ENCODE measurements at places on chromosomes 5 and 9.

GRCh38 chr9:123611226-123611625, 255.2 kb downstream of the CRB2 start:
- no peak for DNase-seq

DNA sequence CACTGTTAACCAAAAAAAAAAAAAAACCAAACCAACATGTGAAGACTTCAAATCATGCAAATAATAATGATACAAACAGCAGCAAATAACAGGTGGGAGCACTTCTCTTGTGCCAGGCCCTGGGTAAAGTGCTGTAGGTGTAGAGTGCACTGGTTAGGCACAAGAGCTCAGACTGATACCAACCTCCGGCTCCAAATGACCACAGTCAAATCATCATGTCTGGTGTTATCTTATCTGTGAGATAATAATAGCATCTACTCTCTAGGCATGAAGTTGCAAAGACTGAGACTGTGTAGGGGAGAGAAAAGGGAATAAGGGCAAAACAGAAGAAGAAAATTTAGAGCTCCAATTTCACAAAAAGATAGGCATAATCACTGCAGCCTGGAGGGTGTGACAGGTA, 159.5 kb downstream of the ARL15 start:
- DNase-seq, result no peak

DNA sequence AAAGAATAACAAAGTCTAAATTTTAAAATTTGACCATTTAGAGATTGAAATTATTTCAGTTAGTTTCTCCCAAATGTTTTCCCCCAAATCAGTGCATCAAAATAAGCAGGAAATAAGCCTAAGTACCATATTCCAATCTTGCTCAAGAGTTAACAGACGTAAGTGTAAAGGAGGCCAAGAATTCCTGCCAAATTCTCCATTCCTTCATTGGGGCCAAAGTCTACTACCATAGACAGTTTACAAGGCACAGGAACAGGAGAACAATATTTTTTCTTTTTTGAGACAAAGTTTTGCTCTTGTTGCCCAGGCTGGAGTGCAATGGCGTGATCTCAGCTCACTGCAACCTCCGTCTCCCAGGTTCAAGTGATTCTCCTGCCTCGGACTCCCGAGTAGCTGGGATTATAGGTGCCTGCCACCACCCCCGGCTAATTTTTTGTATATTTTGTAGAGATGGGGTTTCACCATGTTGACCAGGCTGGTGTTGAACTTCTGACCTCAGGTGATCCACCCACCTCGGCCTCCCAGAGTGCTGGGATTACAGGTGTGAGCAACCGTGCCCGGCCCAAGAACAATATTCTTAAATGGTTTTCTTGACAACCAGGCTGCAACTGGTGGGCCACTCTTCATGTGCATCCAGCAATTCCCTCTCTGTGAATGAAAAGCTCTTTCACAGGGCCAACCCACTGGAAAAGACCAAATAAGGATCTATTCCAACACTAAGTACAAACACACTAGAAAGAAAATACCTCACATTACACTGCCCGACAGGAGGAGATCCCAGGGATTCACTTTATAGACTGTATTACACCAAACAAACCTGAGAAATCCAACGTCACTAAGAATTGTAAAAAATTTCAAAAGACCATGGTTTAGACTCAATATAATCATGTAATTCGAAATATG, 127.7 kb downstream of the MAPKAP1 start:
- no peak for DNase-seq

GRCh38 chr5:92371889-92372235, 988.7 kb upstream of the ARRDC3 start:
- no peak for DNase-seq

GRCh38 chr5:13821366-13821765, 123.1 kb downstream of the DNAH5 start:
- no peak for DNase-seq

DNA sequence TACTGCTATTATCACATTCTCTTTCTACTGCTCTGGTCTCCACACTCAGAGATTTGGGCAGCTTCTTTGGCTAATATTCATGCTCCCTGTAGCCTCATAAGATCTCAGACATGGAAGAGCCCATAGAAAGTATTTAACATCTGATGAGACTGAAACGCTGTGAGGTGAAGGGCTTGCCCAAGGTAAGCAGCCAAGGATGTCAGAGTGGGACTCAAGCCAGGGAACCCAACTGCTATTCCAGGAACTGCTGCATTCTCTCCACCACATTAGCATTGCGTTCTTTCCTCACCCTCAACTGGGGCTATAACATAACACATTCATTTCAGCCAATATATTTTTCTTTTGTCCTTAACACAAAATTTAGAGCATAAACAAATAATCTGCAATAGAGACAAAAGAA, 3.8 kb downstream of the ADRB2 start:
- DNase-seq, result no peak

DNA sequence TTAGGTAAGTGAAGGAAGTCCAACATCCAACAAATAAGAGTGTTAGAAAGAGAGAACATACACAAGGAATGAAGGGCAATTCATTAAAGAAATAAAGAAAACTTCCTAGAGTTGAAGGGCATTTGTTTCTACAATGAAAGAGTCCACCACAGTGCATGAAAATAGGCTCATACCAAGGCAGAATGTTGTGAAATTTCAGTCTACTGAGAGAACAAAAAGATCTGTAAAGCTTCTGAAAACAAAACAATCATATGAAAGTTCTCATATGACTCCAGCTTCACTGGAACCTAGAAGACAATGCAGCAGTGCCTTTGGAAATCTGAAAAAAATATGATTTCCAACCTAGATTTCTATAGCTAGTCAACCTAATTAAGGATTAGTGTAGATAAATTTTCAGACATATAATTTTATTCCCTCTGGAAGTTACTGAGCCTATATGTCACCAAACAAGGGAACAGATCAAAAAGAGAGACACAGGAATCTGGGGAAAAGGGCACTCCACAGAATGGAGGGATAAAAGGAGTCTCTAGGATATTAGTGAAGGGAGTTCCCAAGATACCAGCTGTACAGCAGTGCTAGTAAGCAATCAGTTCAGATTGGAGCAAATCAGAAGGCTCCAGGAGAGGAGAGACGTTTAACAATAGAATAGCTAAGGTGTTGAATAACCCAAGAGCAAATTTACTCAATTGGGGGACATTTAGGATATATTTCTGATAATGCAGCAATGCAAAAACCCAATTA, 5.8 kb downstream of the C5orf58 start:
- DNase-seq, result no peak

- DNase-seq, result no peak
Observed at GRCh38 chr5:93874080-93874479, 132.7 kb upstream of the POU5F2 start.

- DNase-seq, result no peak
Observed at GRCh38 chr5:92332039-92332438, 948.9 kb upstream of the ARRDC3 start.

DNA sequence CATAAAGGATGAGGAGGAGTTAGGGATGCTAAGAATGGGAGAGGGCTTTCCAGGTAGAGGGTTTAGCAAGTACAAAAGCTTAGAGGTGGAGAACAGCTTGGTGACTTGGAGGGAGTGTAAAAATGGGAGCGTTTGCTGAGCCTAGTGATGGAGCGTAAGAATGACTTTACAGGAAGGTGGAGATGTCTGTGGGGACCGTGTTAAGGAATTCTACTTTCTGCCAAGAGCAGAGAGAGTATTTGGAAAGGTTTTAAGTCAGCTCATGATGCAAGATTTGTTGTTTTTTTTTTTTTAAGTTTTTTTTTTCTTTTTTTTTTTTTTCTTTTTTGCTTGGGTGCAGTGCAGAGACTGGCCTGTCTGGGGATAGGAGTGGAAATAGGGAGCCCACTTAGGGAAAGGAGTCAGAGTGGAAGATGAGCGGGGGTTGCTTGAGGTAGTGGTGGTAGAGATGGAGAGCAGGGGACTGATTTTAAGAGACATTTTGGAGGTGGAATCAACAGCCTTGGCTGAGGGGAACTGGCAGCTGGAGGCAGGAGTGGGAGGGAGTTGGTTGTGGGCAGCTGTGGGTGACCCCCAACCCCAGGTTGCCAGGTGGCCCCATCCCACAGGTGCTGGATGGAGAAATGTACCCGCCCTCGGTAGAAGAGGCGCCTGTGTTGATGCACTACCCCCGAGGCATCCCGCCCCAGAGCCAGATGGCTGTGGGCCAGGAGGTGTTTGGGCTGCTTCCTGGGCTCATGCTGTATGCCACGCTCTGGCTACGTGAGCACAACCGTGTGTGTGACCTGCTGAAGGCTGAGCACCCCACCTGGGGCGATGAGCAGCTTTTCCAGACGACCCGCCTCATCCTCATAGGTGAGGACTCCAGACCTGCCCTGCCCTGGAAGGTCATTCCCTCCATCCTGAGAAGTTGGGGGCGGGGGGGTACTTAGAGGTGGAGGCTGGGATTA, 12.4 kb downstream of the PTGS1 start:
- no peak for DNase-seq

- no peak for DNase-seq
Observed at GRCh38 chr5:155872629-155873220, 454.2 kb upstream of the SGCD start.

- DNase-seq, result no peak
Observed at GRCh38 chr5:6372251-6373080, 5.9 kb downstream of the MED10 start.

DNA sequence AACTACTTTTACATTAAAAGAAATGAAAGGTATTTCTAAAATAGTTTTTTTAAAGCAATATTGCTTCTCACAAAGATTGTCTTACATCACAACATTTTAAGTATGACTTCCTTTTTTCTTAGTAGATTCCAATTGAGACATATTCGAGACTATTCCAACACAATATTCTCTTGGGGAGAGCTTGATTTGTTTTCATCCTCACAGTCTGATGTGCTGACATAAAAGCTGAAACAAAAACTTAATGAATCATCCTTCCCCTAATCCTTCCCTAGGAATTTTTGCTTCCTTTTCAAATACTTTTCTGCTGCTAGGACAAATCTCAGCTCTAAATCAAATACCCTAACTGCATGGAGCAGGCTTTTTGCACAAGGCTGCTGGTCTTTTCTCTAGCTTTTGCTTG, 245.8 kb upstream of the MAP3K1 start:
- no peak for DNase-seq

- no peak for DNase-seq
Observed at GRCh38 chr5:118060833-118061232, 927.5 kb downstream of the DTWD2 start.

- DNase-seq, result no peak
Observed at GRCh38 chr9:69569738-69570451, 102.3 kb downstream of the APBA1 start.

DNA sequence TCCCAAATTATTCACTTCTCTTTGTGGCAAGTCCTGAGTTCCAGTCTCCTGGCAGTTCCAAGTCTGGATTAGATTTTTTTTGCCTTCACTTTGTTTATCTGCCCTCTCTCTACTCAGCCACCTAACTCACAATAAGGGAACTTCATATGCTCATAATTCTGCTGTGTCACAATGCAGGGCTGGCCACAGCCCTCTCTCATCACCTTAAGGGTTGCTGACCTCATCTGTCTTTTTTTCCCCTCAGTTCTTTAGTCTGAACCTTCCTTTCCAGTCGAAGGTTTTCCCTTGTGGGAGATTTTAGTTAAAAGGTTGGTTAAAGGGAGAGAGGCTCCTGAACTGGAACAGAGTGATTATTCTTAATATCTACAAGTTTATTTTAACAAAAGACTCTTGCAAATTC, 4.1 kb downstream of the BAG1 start:
- DNase-seq, result no peak

DNA sequence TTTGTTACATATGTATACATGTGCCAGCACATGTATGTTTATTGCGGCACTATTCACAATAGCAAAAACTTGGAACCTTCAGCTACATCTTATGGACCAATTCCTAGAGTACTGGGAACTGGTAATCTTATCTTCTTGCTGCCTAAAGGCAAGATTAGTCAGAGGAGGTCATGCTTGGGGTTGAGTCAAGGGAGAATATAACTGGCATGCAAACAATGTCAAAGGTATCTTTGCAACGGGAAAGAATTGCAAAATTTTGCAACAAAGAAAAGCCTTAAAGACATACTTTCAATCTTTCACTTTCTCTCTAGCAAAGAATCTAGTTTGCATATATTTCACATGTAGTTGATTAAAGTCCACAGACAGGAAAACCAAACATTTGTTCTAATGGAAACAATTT, 145.2 kb downstream of the EDIL3 start:
- no peak for DNase-seq

DNA sequence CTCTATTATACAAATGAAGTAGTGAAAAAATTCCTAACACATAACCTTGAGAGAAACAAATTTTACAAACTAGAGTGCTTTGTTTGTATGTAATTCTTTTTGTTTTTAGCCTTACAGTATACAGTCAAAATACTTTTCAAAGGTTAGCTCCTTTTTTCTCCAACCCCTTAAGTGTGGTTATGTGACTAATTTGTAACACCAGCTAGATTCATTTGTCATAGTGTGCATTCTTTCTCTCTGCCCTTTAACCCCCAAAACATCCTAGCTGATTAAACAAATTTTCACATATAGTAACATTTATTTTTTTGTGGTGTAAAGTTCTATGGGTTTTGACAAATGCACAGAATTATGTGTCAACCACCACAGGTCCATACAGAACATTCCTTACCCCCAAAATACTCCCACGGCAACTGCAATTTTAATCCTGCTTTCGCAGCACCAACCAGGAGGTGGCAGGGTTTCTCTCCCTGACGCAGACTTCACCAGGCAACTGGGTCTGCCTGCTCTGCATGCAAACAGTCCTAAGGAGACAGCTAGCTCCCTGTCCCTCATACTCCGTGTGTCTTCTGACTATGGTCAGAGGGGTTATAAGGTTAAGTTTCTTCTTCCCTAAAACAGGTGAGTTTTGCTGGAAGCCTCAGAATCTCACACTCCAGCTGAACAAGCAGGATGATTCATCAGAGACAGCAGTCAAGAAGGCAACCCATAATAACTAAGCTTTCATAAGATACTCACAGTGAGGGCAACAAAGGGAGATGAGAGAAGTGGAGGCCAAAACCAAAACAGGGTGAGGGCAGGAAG, 44.5 kb upstream of the NR5A1 start:
- no peak for DNase-seq

GRCh38 chr9:16029046-16029615, 476.3 kb downstream of the CCDC171 start:
- DNase-seq, result no peak

- no peak for DNase-seq
Observed at GRCh38 chr9:34084562-34084961, 35.9 kb upstream of the UBAP2 start.

- DNase-seq, result no peak
Observed at GRCh38 chr5:181233801-181234454, 9.8 kb downstream of the RACK1 start.

DNA sequence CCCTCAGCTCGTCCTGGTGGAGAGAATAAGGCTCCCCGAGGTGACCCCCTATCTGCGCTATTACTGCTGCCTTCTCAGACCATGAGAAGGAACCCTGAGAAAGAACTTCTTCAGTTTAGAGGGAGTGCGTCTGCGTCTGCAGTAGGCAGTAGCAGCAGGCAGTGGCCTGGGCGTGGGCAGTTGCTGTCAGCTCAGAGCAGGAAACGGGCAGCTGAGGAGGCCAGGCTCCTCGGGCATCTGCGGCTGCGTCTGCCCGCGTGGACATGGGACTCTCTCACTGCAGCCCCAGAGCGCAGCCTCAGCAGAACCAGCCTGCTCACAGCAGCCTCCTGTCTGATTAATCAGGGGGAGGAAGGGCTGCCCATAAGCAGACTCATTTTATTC, 49.8 kb upstream of the FCN1 start:
- no peak for DNase-seq
